ENCODE measurements at places on chromosomes 2 and 18. TPM values are rescaled to one million over a fixed set of nuclear protein-coding genes. Genes with fewer than 3 reads are reported as not detected.

GRHL1 gene
- total RNA-seq: 1.5 TPM

ASIC4 gene
- not detected for total RNA-seq

LYG2 gene
- total RNA-seq: not detected

TBR1 gene
- not detected for total RNA-seq

CLEC4F gene
- 0.12 TPM for total RNA-seq

Measured in pancreas (tissue), 10 donors.